Calu3 (cell line): ENCODE measurements at places on chromosomes 6 and 20. TPM values are rescaled to one million over a fixed set of nuclear protein-coding genes. Genes with fewer than 3 reads are reported as not detected.

Gene HS3ST5
- total RNA-seq: 0.40 and 0.66 TPM in 2 replicates

Gene NINL
- 8.5 and 9.1 TPM in 2 replicates for total RNA-seq

Gene ADGRB3
- 0.09 and 0.44 TPM in 2 replicates for total RNA-seq

Gene ANKEF1
- total RNA-seq: 9.0 and 11.0 TPM in 2 replicates

Gene MCHR2
- total RNA-seq: not detected in 2 replicates

Gene CNKSR3
- total RNA-seq: 4.0 and 4.7 TPM in 2 replicates

Gene AP5S1
- 7.2 and 9.5 TPM in 2 replicates for total RNA-seq

Gene SCP2D1
- total RNA-seq: not detected in 2 replicates

Gene PAK1IP1
- 14.3 and 15.8 TPM in 2 replicates for total RNA-seq

Gene PDE7B
- 0.09 and 0.20 TPM in 2 replicates for total RNA-seq

Gene MATN4
- total RNA-seq: 0.17 and 0.29 TPM in 2 replicates

Gene PAQR8
- total RNA-seq: 16.1 and 16.3 TPM in 2 replicates

Gene TAF8
- 32.6 and 34.0 TPM in 2 replicates for total RNA-seq

Gene IL17F
- not detected in 2 replicates for total RNA-seq

Gene APOBEC2
- not detected in 2 replicates for total RNA-seq

Gene HLA-DOA
- total RNA-seq: 1.7 and 4.1 TPM in 2 replicates

Gene RNF39
- total RNA-seq: 1.3 and 1.4 TPM in 2 replicates
